Kidney capillary endothelial cell (primary cell): ENCODE measurements at places on chromosomes 12 and 14.
A peak's percentile ranks its signal among the peaks of the same experiment; 100 is the strongest.

DNA sequence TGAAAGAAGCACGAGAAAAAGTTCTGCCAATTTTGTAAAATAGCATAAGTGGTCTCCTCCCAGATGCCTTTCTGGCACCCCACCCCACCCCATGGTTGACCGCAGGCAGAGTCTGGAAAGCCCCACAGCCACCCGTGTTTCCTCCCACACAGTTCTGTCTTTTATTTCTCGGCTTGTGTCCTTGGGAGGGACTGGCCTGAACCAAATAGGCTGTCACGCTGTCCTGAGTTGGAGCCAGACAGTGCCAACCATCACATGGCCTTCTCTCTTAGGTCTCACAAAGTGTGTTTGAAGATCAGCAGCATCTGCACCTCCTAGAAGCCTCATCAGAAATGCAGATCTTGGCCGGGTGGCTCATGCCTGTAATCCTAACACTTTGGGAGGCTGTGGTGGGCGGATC lies 10.2 kb upstream of the LTA4H start:
- no peak for DNase-seq

- DNase-seq, result no peak
These were observed 36.3 kb upstream of the PNMA1 start for GRCh38 chr14:73750531-73750901.

DNA sequence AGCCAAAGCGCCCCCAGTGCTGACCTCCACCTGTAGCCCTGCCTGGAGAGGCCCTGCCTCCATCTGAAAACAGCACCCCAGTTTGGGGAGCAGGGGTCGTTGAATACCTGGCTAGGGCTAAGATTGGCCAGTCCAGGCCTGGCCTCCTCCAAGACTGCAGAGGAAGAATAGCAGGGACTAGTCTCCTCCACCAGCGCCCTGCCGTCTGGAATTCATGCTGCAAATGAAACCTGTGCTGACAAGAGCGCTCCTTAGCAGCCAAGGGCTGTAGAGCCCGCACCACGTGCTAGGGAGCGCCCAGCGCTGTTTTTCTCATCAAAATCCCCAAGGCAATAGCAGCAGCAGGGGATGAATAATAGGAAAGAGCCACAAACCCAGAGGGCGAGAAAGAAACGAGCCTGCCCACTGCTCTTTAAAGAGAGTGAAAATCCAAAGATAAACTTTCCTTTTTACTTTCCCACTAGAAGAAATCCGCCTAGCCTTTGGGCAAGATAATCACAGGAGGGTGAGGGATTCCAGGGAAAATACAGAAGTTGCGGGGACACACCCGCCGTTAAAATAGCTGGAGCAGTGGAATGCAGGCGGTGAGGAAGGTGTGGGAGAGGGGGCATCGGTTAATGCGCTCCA lies 3.3 kb downstream of the COL2A1 start:
- DNase-seq, result no peak

DNA sequence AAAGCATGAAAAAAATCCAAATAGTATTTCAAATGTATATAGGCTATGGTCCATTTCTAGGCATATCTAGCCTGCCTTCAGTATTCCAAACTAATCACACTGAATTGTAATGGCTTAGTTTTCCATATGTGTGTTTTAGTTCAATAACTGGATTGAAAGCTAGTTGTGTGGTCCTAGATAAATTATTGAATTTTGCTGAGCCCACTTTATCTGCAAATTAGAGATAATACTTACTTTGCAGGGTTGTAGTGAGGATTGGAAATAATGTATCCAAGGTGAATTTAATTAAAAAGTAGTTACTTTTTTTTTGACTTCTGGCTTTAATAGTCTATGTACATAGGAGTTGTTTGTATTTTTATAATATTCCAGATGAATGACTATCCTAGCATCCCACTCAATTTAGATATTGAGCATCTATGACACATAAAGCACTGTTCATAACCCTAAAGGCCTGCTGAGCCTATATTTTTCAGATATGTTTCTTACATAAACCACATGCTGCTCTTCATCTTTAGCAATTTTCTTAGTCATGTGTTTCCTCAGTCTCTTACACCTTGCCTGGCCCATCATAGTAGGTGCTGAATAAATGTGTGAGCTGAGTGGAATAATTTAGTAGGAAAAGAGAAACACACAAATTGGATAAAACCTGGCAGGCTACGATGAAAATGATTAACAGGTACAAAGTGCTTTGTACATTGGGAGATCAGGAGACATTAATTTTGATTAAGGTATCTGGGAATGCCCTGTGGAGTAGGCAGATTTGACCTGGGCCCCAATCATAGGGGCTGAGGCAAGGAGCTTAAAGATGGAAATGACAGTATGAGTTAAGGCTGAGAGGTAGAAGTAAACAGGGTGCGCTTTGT lies 1.1 kb upstream of the ATP23 start:
- no peak for DNase-seq

GRCh38 chr14:75134644-75135043 lies 7.8 kb upstream of the NEK9 start:
- DNase-seq, result no peak

DNA sequence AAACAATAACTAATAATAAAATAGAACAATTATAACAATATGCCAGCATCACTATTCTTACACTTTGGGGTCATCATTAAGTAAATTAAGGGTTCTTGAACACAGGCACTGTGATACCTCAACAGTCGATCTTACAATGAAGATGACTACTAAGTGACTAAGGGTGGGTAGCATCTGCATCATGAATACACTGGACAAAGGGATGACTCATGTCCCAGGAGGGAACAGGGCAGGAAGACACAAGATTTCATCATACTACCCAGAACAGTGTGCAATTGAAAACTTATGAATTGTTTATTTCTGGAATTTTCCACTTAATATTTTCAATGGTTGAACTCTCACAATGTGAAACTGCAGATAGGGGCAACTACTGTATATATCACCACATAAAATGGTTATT lies 19.7 kb downstream of the TSPAN19 start:
- DNase-seq, result peak; percentile 93

GRCh38 chr14:92800525-92800924 lies 6.4 kb downstream of the GOLGA5 start:
- no peak for DNase-seq

DNA sequence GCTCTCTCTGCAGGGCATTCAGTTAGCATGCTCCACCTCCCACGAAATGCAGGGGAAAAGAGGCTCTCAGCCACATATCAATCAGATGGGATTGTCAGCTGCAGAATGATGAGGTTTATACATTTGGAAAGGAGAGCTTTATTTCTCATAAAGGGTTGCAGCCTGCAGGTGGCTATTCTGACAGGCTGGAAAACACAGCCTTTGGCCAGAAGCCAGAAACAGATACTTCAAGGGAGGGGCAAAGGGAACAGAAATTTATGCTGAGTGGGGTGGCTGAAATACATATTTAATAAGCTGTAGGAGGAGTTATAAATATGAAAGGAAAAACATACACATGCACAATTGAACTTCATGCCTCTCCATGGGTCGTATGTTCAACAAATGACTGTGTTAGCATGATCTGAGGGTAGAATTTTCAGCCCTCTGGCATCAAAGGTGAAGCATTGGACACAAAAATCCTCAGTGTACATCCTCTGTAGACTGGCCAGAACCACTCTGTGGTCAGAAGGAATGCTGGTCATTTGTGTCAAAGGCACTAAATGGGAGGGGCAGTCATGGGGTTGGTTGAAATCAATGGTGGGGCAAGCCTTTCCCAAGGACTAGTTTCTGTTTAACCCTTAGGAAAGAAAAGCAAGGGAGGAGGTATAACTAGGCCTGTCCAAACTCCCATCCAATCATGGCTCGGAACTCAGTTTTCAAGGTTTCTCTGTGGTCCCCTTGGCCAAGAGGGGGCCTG lies 62.4 kb downstream of the TMX1 start:
- no peak for DNase-seq

GRCh38 chr12:130965668-130966067 lies 12.0 kb downstream of the ADGRD1 start:
- peak; percentile 5 for DNase-seq

GRCh38 chr14:59677771-59678231 lies 101.2 kb upstream of the CCDC175 start:
- DNase-seq, result no peak

GRCh38 chr12:53120685-53121525 lies 17.6 kb downstream of the SOAT2 start:
- no peak for DNase-seq

- no peak for DNase-seq
These were observed 1168.4 kb downstream of the TMEM121 start for GRCh38 chr14:106694638-106695393.

GRCh38 chr12:108241986-108242703 lies 97.0 kb downstream of the CMKLR1 start:
- no peak for DNase-seq

- peak; percentile 13 for DNase-seq
These were observed 24.3 kb downstream of the BCL2L14 start for GRCh38 chr12:12095021-12095420.

- DNase-seq, result no peak
These were observed 27.6 kb downstream of the WSCD2 start for GRCh38 chr12:108156717-108157116.

DNA sequence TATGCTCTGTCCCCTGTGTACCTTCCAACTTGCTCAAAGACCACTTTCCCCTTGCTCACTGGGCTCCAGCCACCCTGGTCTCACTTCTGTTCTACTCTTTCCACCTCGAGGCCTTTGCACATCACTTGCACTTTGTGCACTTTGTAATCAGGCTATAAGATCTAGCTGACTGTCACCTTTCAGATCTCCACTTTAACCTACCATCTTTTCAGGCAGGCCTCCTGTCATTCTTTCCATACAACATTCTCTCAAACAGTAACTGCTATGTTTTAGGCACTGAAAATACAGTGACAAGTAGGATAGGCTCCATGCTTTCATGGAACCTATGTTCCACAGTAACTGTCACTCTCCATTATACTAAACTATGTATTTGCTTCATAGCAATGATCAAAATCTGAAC lies 14.0 kb downstream of the CPM start:
- no peak for DNase-seq

DNA sequence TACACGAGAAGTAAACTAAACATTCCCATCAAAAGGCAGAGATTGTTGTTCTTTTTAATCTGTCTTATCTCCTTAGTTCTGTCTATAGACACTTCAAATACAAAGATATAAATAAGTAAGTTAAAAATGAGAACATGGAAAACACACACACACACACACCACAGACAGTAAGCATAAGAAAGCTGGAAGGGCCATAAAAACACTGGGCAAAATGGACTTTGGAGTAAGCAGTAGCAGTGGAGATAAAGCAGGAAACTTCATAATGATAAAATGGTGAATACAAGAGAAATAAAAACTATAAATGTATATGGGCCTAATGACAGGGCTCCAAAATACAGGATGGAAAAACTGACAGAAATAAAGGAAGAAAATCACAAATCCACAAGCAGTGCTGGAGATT lies 32.6 kb downstream of the KICS2 start:
- DNase-seq, result no peak

GRCh38 chr12:11014234-11014633 lies 8.2 kb downstream of the TAS2R19 start:
- no peak for DNase-seq

DNA sequence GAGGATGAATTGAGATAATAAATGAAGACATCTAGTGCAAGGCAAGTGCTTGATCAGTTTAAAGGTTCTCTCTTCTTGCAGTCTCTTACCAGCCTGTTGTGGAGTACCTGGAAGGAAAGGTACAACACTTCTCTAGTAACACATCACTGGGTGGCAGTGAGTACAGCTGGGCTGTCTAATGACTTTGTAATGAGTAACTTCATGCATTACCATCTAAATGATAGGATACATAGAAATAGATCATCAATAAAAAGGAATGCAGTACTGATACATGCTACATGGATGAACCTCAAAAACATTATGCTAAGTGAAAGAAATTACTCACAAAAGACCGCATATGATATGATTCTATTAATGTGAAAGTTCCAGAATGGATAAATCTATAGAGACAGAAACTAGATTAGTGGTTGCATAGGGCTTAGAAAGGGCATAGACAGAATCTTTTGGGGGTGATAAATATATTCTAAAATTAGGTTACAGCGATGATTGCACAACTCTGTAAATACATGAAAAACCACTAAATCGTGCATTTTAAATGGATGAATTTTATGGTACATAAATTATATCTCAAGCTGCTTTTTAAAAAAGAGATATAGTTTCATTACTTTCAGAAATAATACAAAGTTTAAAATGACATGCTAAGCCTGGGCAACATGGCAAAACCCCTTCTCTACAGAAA lies 224.4 kb downstream of the CHST11 start:
- DNase-seq, result no peak

- no peak for DNase-seq
These were observed 4.3 kb downstream of the OSBPL8 start for GRCh38 chr12:76555231-76555767.

DNA sequence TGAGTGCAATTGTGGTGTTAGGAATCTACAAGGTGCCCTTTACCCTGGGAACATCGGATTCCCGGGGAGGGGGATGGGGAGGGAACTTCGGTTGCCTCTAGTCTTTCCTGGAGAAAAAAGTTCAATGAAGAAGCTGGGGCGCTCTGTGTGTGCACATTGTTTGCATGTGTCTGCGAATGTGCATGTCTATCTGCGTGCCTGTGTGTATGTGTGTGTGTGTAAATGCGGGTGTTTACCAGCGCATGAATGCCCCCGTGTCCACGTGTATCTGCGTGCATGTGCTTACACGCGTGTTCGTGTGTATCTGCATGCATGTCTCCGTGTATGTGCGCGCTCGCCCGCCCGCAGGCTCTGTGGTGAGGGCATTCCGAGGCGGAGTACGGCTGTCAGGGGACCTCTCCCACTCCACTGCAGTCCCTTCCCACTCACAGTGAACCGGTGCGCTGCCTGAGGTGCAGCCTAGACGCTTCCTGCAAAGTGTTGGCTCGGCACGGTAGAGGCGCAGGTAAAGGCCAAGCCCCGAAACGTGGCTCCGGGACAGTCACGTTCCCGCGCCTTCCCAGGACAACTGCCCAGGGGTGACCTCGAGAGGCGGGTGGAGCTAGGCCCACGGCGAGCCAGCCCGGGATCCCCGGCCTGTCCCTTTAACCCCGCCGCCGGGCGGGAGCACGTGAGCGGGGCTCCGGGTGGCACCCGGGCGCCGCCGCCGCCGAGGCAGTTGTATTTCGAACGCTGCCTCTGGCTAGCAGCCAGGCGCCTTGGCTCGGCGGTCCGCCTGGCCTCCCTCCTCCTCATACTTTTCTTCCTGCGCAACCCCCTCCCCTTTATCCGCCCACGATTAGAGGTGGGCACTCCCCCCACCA lies 539 bp upstream of the HMGA2 start:
- peak; percentile 61 for DNase-seq

DNA sequence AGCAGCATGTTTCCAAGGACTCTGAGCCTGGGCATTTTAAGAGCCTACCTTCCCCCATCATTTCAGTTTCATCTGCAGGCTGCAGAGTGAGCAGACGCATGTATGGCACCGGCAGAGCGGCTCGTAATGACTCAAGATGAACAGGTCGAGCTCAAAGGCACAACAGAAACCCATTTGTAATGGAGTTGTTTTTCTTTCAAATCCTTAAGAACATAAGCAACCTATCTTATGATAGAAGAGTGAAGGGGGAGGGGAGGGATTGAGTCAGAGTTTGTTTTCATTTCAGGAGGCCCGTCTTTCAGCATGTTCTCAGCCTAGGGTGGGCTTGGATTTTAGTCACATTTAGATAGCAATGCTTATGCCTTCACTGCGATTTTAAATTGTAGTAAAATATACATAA lies 54.9 kb upstream of the CISTR start:
- DNase-seq, result no peak
